Fibroblast of skin of abdomen (primary cell): ENCODE measurements at places on chromosomes 16 and 17.
A peak's percentile ranks its signal among the peaks of the same experiment; 100 is the strongest.

GRCh38 chr16:2979669-2980226 is 498 bp downstream of the PKMYT1 start:
- no peak for DNase-seq

DNA sequence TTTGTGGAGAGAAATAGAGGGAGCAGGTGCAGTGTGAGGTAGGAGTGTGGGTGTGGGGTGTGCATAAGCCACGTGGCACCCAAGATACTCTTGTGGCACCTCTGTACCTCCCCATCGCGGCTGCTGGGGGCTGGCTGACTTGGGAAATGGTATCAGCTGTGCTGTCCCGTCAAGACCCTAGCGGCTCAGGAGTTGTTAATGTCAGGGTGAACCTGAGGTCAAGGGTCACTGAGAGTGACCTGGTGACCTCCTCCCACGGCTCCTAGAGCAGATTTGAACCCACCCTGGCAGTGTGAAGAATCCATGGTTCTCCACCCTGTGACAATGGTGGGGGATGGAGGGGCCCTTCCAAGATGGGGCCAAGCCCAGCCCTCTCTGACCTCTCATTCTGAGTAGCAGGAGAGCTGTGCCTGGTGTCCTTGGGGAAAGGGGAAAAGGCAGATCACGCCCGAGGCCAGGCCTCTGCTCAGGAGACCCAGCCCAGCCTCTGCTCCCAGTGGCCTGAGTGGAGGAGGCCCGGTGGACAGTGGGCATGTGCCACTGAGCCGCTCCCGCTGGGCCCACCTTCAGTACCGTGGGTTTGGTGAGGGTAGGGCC is 3.0 kb upstream of the WFIKKN2 start:
- DNase-seq, result no peak

GRCh38 chr17:81043725-81044427 is 8.9 kb downstream of the BAIAP2 start:
- no peak for DNase-seq

DNA sequence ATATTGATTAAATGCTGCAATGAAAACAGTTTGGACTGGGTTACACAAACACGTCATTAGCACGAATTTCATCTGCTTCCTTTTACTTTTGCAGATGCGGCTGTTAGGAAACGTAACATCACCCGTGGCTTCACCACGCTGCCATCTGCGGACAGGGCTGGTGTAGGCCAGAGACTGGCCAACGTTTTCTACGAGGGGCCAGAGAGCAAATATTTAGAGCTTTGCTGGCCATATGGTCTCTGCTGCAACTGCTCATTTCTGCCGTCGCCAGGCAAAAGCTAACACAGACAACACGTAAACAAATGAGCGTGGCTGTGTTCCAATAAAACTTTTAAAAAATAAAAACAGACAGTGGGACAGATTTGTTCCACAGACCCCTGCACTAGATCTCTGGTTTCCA is 96.6 kb downstream of the ENGASE start:
- no peak for DNase-seq

DNA sequence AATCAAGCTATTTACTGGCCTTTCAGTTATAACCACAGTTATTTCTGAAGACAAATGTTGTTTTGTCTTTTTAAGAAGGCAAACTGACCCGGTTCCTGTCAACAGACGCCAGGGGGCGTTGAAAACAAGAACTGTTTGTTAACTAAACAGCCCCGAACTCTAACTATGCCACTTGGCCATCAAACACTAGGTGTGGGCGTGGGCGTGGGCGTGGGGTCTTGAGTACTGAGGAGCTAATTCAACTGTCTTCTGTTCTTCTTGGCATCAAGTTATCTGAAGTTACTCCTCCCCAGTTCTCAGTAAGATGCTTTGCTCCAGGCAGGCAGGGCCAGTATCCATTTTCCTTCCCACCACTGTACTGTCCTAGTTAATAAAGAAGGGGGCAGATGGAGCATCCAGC is 63.3 kb upstream of the MTMR4 start:
- peak; percentile 27 for DNase-seq

GRCh38 chr17:29933379-29933778 is 3.4 kb upstream of the SSH2 start:
- DNase-seq, result peak; percentile 16

GRCh38 chr16:88764080-88764479 is 20.9 kb downstream of the PIEZO1 start:
- no peak for DNase-seq

DNA sequence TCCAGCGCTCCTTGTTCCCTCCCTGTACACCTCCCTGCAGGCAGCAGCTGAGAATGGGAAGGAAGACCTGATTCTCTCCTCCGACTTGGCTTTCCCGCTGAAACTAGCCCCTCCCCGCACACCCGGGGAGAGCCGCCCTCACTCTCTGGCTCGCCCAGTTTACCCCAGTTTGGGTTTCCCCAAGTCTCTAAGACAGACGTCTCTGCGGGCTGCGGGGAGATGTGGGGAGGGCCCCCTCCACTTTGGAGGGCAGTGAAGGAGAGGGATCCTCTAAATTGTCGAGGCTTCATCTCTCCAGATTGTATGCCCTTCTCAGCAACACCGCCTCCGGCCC is 797 bp downstream of the GRB7 start:
- DNase-seq, result no peak

GRCh38 chr17:81132770-81133723 is 32.3 kb upstream of the PVALEF start:
- no peak for DNase-seq

DNA sequence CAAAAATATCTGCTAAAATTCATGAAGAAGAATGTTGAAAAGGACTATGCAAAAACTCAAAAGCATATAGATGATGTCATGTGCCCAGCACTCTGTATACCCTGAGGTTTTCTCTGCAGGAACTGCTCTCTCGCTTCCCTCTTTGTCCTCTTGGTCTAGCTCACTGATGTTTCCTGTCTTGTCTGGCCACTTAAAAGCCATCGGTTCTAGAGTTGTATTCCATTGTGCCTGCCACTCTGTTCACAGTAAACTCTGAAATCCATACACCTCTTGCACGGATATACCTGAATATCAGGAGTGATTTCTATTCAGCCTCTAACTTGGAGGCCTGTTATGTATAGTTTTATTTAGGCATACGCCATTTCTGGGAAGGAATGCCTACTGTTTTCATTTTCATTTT is 101.0 kb upstream of the CNTNAP4 start:
- no peak for DNase-seq

DNA sequence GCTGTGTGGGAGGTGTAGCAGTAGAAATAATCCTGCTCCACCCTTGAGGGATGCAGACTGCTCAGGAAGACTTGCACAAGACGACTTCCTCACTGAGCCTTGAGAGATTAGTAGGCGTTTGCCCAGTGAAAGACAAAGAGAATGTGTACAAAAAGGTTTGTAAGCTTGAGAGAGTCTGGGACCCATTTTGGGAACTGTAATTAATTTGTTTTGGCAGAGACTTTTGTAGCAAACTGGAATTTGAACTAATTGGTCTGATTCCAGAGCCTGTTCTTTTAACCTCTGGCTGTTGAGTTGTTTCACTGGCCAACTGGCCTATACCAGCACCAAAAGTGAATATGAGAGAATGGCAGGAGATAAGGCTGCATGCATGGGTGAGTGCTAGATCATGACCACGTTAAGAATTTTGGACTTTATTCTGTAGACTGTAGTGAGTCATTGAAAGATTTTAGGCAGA is 75.5 kb downstream of the AATF start:
- DNase-seq, result no peak

GRCh38 chr17:32330147-32330546 is 11.8 kb downstream of the C17orf75 start:
- DNase-seq, result no peak

DNA sequence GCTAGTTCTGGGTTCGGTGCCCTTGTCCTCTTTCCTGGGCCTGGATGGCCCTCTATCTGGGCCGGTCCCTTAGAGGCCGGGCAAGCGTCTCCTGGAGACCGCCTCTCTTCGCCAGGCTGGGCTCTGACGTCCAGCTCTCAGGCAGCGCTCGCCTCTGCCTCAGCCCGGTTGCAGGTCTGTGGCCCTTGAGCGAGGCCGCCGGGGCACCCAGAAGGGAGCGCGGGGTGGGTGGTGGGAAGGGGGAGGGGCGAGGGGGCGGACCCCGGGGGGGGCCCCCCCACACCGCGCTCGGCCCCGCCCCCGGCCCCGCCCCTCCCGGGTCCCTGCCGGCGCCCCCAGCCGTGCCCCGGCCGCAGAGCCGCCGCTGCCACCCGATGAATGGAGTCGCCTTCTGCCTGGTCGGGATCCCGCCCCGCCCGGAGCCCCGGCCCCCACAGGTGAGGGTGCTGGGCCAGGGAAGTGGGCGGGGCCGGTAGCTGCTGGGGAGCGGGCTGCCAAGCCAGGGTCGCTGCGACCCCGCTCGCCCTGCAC is at the start of gene ARHGAP23:
Gene ARHGAP23 (plus strand): TSS at position 353 of the 531 bp plus-strand sequence. CDS start 22 bp downstream, at position 375.
- DNase-seq, result peak; percentile 56
